Astrocyte of the hippocampus (primary cell): ENCODE measurements at places on chromosomes 13 and 19.

- peak; percentile 71 for DNase-seq
Observed at GRCh38 chr19:12996406-12997094, 1.3 kb downstream of the NFIX start.

- no peak for DNase-seq
Observed at GRCh38 chr13:76969488-76970365, 21.4 kb downstream of the ACOD1 start.

DNA sequence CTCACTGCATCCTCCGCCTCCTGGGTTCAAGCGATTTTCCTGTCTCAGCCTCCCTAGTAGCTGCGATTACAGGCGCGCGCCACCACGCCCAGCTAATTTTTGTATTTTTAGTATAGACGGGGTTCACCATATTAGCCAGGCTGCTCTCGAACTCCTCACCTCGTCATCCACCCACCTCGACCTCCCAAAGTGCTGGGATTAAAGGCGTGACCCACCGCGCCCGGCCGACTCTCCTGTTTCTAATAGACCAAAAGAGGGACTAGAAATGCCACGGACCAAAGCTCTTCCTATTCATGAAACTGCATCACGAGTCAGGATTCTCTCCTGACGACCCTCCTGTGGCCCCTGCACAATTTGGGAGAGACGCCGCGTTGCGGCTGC is 563 bp downstream of the ZNF43 start:
- DNase-seq, result no peak

DNA sequence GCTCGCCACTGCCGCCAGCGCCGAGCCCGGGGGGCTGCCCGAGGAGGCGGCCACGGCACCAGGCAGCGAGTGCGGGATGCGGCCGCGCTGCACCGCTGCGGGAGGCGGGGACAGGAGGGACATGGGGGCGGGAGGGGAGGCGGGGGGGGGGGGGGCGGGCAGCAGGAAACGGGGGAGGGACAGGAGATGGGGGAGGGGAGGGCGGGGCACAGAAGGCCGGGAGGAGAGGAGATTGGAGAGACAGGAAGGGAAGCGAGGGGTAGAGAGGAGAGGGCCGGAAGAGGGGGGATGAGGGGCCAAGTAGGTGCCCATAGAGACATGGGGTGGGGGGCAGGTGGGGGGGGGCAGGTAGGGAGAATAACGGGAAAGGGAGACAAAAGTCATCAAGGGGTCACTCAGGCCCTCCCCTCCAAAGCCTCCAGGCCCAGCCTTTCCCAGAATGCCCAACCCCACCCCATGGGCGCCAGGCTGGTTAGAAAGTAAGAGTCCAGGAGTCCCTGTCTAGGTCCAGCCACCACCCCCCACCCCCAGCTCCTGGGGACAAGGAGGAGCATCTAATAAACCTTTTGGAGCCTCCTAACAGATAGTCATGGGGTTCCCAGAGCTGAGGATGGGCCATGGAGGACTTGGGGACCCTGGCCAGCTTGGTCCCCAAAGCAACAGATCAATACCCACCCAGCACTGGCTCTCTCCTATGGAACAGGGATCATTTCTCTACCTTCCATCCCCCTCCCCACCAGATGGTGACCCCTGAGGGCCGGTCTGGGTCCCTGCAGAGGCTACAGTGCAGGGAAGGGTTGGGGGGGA is 9.5 kb downstream of the NR2F6 start:
- no peak for DNase-seq

GRCh38 chr19:23774106-23774505 is 15.4 kb upstream of the ZNF681 start:
- no peak for DNase-seq

DNA sequence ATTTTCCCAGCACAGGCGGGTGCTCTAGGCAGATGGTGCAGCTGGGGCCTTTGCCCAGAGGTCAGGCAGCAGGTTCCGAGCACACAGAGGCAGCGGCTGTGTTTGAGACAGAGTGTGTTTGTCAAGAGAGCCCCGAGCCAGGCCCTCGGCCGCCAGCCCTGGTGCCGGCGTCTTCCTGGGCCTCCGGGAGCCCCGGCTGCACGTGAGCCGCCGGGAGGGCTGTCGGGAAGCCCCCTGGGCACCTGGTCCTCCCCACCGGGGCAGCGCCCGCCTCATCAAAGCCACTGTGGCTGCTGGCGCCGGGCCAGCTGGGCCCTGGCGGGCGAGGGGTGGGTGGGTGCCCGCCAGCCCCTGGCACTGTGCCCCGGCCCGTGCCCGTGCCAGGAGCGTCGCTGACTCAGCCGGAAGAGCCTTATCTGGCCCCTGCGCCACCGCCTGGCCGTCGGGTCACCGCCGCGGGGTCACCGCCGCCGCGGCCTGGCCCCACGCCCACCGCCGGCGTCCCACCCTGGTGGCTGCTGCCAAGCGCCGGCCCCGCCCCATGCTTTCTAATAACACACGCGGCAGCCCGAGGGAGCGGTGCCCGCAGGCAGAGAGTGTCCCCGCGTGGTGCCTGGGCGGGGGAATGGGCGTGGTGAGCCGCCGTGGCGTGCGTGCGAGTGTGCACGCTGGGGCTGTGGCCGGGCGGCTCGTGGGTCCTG is 14.9 kb downstream of the ARID3A start:
- DNase-seq, result peak; percentile 88

GRCh38 chr19:18939922-18940768 is 872 bp downstream of the HOMER3 start:
- peak; percentile 69 for DNase-seq

DNA sequence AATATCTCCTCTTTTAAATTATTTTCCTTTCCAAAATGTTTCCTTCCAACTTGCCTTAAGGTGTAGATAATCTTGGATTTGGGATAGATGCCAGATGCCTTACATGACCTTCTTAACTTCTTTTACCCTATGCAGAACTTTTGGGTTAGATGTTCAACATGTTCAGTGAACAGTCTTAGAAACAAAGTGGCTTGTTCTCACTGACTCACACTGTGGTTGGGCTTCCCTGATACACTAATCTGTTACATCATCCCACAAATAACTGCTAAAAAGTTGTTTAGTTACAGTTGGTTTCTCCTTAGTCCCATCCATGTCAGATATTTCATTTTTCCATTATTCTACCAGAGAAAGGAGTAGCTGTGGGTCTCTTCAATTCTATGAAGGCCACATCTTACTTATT is 2638.2 kb downstream of the PCDH9 start:
- DNase-seq, result peak; percentile 16

DNA sequence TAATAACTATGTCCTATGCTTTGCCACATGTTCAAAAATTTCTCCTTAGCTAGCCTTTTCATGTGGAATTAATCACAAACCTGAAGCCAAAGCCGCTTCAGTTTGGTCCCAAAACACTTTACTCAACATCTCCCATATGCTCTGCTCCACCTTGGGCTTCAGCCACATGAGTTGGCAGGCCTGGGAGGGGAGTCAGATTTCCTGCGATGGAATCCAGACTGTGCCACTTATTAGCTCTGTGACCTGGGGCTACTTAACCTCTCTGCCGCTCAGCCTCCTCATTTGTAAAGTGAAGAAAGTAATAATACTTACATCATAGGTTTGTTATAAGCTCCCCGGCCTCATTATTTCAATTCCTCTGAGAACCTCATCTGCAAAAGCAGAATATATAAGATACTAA is 272.0 kb downstream of the LMO7 start:
- DNase-seq, result peak; percentile 7

DNA sequence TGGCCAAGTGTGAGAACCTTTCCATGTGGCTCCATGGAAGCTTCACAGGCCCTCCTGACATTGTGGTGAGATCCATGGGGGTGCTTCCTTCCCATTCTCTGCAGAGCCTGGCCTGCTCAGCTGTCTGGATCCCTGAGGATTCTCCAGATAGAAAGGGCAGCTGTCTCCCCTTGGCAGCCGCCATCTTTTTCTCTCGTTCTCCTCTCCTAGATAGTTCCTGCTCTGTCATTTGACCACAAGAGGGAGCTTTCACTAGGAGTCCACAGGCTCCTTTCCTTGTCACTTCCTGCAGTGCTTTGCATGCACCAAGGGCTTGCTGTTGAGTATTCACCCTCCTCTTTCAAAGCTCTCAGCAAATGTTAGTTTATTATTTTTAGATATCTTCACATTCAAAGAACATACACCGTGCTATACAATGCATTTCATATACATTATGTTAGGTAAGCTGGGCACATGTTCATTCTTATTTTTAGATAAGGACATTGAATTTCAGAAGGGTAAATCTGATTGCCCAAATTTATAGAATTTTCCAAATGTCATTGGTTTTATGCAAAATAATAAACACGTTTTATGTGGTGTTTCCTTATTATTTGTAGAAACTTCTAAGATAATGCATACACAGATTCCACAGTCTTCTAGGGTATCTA is 133.2 kb downstream of the FRY start:
- DNase-seq, result peak; percentile 55

- DNase-seq, result peak; percentile 71
Observed at GRCh38 chr13:40340368-40341095, 325.9 kb downstream of the FOXO1 start.

- DNase-seq, result peak; percentile 39
Observed at GRCh38 chr13:32911506-32911905, 104.7 kb upstream of the KL start.

- no peak for DNase-seq
Observed at GRCh38 chr13:48804821-48805601, 151.3 kb downstream of the CYSLTR2 start.

DNA sequence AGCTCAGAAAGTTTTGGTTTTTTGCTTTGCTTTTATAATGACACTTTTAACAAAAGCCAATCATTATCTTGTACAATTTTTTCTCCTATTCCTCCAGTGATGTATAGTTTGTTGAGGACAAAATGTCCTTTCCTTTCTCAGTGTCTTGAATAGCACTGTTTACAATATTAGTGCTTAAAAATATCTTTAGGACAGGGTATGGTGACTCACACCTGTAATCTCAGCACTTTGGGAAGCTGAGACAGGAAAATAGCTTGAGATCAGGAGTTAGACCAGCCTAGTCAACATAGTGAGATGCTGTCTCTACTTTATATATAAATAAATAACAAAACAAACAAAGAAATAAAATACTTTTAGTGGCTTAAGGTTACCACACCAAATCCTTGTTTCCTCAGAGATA is 41.9 kb downstream of the SPRY2 start:
- DNase-seq, result no peak

DNA sequence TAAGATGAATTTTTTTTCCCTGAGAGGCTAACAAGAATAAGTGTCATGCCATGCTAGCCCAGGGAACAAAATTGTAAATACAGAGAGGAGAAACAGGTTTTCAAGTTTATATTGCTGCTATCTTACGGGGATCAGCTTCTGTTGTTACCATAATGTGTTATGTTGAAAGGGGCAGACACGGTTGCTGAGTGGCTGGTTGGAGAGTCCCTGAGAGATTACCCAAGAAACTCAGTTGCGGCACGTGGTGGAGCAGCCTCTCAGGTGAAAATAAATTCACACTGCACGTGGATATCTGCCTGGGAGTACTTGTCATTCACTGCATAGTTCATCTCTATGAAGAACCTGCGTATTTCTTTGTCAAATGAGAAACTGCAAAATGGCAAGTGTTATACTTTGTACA is 293.6 kb downstream of the TDRD3 start:
- DNase-seq, result no peak

DNA sequence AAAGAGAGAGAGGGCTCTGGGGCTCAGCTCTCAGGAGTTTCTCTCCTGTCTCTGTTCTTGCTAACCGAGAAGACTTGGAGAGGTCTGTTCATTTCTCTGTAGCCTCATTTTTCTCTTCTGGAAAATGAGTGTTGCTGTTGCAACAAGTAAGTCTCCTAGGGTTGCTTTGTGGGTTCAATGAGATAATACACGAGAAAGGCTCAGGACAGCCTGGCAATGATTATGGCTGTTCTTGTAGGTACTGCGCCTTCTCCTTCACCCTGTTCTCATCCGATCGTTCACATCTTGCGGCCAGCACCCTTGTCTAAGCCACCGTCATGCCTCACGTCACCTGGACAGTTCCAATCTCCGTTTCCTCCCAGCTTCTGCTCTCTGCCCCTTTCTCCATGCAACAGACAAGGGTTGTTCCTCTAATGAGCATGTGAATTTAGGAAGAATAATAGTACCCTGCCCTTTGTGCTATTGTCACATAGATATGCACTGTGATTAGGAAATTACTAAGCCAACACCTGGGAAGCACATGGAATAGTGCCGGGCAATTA is 4.2 kb downstream of the C5AR1 start:
- DNase-seq, result no peak

GRCh38 chr13:42926555-42926954 is 65.5 kb downstream of the EPSTI1 start:
- DNase-seq, result no peak

DNA sequence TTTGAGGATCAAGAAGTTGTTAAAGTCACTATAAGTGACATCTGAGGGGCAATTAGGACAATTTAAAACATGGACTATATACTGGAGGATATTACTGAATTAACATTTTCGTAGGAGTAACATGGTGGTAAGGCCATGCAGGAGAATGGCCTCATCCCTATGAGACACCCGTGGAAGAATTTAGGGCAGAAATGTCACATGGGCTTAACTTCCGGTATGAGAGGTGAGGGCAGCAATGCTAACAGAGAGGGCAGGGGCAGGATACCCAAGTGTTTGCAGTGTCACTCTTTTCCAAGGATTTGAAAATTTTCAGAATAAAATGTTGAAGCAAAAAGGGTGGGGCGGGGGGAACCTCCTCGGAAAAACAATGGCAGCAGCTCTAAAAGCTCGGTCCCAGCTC is 23.6 kb downstream of the RANBP3 start:
- DNase-seq, result no peak

DNA sequence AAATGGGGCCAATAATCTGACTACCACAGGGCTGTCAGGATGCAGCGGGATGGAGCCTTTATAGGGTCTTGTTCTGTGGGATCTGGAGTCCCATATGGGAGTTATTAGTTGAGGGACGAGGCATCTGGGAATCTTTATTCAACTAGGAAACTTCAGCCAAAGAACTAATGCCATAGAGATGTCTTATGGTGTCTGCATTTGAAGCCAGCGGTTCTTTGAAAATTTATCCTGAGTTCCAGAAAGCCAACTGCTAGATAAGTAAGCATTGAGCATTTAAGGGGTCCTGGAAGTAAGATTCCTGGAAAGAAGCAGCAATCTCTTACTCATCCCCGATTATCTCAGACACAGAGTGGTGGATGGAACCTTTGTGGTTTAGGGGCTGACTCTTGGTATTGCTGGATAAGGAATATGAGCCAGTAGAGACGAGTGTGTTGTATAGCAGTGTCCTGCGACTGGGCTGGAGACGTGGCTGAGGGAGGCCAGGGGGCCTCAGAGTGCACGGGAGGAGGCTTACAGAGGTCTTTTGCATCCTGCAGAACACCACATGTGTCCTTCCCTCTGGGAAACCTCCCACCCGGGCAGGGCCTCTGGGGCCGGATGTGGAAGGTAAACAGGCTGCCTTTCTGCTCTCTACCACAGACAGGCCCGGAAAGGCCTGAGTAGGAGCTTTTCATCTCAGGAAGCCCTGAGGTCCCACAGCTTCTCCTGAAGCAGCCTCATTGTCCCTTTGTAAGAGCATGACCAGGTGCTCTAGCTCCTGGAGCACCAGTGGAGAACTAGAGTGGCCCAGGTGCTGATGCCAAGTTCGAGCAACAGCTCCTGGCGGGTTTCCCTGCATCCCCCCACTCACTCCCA is 28.8 kb downstream of the ACTN4 start:
- no peak for DNase-seq

DNA sequence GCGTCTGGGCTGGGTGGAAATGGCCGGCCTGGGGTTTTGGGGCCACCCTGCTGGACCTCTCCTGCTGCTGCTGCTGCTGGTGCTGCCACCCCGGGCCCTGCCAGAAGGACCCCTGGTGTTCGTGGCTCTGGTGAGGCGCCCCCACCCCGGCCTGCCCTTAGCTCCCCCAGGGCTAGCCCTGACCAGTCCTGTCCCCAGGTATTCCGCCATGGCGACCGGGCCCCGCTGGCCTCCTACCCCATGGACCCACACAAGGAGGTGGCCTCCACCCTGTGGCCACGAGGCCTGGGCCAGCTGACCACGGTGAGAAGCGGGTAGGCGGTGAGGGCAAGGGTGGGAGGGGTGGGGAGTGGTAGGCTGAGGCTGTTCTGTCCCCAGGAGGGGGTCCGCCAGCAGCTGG is at the start of gene ACP4:
ACP4 (plus strand) TSS at position 20 of the 400 bp plus-strand sequence; CDS start at position 20, 0 bp downstream.
- no peak for DNase-seq
